ENCODE measurements at places on chromosomes 4 and X.

DNA sequence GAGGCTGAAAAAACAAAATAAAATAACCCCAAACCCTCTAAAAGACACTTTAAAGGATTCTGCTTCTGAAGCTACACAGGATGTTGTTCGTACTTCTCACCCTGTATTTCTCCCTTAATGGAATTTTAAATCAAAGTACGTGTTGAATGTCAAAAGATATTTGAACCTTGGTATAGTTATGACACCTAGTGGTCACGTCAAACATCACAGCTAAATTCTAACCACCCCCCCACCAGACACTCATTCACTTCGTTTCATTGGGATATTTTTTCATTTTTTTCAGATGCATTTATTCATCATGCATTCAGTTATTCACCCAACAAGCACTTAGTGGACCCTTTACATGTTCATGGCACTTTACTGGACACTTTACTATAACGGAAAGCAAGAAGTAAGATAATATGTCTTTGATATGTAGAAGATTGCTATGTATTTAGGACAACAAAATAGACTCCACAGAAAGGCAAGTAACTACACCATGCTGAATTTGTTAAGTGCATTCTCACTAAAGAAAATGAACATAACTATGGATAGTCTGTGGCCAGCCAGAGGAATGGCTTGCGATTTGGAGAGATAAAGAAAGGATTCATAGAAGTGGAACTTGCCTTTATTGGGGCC lies 62.5 kb upstream of the GPR174 start:
- DNase-seq: peak; percentile 29

DNA sequence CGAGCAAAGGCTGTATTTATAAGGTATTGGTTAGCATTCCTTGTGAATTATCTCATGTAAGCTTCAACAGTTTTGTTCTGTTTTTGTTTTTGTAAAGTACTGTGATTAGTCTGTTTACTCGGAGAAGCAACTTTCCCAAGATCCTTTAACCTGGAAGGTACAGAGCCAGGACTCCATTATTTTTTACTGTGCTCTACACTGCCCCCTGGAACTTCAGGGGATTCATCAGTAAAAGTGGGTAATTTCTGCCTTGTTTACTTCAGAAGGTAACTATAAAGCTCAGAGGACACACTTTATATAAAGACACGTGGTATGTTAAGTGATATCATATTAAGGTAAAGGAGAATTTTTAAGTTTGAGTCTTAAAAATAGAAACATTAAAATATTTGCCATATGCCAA lies 124.9 kb downstream of the IQCM start:
- no peak for DNase-seq

DNA sequence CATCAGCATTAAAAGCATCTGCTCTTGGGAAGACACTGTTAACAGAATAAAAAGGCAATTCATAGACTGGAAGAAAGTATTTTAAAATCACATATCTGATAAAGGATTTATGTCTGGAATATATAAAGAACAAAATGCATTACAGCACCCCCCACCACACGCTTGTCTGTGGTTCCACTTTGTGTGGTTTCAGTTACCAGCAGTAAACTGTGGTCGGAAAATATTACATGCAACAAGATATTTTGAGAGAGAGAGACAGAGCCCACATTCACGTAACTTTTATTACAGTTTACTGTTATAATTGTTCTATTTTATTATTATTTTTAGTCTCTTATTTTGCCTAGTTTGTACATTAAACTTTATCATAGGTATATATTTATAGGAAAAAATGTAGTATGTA lies 21.2 kb upstream of the PDE6B start:
- no peak for DNase-seq

- DNase-seq: no peak
Measured at GRCh38 chr4:186472948-186473347, 82.4 kb downstream of the MTNR1A start.

GRCh38 chrX:46770000-46770816 lies 11.3 kb upstream of the SLC9A7 start:
- no peak for DNase-seq

DNA sequence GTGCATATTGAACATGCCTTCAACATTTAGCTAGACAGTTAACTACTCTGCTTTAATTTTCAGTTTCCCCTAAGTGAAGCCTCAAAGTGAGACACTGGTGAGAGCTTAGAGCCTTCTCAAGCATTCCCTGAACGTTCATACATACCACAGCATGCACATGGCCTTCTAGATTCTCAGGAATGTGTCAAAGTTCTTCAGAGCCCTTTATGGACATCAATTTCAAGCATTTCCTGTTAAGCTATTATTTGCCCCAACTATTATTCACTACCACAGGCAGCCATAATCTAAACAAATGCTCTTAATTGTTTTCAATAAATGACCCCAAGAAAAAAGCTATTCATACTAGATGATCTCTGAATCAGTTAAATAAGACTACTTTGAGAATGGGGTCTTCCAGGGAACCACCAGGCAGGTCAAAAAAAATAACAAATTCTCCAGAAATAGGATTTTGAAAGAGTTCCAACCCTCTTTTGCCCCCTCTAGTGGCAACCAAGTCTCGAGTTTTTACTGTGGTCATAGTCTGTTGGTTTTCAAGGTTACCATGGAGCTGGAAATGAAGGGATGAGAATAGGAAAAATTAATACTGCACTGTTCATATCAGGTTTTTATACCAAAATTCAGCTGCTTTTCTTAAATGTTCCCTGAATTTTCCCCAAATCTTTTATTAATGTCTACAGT lies 235.4 kb downstream of the RAB28 start:
- no peak for DNase-seq

DNA sequence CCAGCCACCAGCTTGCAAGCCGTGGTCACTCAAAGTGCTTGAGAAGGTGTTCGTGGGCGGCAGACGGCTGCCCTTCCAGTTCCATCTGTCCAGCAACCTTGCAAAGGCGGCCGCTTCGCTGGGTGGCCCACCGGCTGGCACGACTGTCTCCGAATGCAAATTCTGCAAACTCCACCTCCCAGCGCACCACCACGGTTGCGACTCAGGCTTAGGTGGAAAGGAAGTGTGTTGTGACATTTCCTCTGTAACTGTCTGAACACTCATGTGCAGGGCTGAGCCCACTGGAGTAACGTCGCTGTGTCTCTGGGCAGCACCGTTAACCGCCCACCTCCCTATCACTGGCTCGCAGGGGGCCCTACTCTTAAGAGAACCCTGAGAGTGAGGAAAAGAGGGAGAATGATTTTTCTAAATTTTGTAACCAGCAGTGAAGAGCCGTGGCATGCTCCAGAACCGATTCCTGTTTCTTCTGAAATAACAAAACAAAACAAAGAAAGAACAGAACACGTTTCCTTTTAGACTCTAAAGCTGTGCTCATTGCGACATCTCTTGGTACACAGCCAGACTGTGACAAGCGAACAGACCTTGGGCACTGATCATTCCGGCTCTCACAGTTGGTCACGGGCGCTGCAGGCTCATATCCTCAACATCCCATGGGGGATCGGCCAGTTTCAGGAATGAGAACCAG lies at the start of gene P2RY8:
P2RY8 (minus strand) TSS at position 155 of the 685 bp plus-strand sequence. CDS start 70,627 bp downstream, outside the sequence.
- DNase-seq: peak; percentile 60

GRCh38 chr4:44016570-44017421 lies 431.8 kb downstream of the KCTD8 start:
- no peak for DNase-seq

- DNase-seq: no peak
Measured at GRCh38 chr4:90357117-90357710, 230.0 kb downstream of the CCSER1 start.

- DNase-seq: no peak
Measured at GRCh38 chr4:6019316-6020263, 1.4 kb upstream of the C4orf50 start.

- DNase-seq: no peak
Measured at GRCh38 chr4:127832585-127832984, 48.1 kb upstream of the PLK4 start.

DNA sequence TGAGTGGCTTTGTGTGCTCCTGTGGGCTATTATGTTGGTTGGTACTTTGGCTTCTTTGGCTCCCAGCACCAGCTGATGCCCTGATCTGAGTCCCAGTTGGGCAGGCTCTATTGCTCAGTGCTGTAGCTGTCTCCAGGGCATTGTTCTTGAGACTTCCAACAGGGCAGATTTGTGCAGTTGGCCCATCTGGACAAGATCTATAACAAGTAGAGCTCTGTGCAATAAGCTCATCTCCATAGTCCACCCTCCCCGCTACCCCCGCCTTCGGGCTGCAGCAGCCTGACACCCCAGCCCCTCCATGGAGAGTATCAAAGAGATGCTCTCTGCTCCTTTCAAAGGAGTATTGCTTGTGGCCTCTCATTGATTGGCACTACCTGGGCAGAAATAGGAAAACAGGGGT lies 5.8 kb upstream of the TMEM31 start:
- no peak for DNase-seq

GRCh38 chr4:89837993-89838390 lies 1.0 kb upstream of the SNCA start:
- no peak for DNase-seq

DNA sequence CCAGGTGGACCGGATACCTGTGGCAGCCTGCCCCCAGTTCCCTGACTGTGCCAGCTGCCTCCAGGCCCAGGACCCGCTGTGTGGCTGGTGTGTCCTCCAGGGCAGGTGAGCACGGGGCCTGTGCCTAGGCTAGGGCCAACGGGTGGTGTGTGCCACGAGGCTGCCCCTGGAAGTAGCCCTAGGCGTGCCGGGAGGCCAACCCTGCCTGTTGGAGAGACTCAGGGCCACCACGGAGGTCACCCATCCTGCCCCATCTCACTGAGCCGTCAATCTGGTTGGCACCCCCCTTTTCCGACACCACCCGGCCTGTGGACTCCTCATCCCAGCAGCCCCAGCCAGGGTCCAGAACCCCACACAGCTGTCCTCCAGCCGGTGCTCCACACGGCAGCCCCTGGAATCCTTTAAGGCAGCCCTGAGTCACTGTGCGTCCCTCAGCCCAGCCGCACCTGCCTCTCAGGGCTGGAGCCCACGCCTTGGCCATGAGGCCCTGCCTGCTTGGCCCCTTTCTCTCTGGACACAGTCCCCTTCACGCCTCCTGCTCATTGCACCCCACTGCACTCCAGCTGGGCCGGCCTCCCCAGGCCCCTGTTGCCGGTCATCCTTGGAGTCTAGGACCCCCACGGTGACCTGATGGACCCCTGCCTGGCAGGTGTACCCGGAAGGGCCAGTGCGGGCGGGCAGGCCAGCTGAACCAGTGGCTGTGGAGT lies 5.3 kb downstream of the PLXNB3 start:
- DNase-seq: no peak

DNA sequence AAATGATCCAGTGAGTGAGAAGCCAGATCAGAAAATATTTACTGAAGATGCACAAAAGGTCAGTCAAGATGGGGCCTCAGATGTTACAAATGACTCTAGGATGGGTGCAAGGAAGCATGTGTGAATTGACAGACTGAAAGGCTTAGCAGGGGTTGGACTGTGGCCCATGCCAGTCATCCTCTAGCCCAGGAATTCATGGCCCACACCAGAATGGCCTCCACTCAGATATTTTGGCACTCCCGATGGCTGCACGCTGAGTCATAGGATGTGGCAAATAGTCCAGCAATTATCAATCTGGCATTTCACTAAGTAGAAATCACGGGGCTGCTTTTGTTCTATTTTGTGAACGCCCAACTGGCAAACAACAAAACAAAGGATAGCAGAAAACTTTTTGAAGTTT lies 406.5 kb downstream of the IQCM start:
- no peak for DNase-seq

- DNase-seq: no peak
Measured at GRCh38 chr4:166078955-166079354, 205.9 kb downstream of the TLL1 start.

- DNase-seq: no peak
Measured at GRCh38 chr4:174210952-174211490, 72.4 kb downstream of the FBXO8 start.

- DNase-seq: no peak
Measured at GRCh38 chrX:134780908-134781307, 122.6 kb upstream of the PLAC1 start.

DNA sequence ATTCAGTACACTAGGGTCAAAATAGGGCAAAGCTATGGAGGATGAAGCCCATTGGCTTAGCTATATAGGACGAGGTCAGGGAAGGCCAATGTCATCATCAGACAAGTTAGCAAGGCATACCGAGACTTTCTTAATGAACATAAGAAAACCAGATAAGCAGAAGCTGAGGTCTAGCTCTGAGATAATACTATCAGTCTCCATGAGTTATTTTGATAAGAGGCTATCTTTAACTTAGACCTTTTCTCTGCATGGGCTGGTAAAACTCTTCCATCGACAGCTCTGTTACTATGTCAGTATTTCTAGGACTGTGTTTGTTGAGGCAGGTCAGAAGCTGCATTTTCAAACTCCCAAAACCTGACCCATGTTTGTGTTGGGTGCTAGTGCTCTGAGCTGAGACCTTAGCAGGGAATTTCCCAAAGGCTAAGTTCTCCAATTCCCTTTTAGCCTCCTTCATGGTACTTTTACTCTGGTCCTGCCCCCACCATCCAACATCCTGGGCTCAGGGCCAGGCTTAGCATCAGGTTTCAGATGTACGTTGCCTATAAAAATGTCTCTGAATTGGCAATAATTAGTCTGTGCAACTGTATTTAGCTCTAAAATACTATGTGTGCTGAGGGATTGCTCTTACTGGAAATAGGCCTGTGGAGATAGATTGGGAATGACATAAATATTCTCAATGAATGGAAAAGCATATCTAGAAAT lies 29.3 kb upstream of the LRAT start:
- no peak for DNase-seq

DNA sequence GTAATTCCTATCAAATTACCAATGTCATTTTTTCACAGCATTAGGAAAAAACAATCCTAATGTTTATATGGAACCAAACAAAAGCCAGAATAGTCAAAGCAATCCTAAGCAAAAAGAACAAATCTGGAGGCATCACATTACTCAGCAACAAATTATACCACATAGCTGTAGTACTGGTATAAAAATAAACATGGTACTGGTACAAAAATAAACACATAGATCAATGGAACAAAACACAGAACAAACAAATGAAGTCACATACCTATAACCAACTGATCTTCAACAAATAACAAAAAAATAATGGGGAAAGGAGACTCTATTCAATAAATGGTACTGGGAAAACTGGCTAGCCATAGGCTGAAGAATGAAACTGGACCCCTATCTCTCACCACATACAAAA lies 37.4 kb downstream of the PPA2 start:
- no peak for DNase-seq

GRCh38 chrX:45986971-45987370 lies 558.2 kb downstream of the ZNF674 start:
- no peak for DNase-seq

GRCh38 chrX:120753413-120754251 lies 122.0 kb downstream of the CT47B1 start:
- DNase-seq: peak; percentile 15

DNA sequence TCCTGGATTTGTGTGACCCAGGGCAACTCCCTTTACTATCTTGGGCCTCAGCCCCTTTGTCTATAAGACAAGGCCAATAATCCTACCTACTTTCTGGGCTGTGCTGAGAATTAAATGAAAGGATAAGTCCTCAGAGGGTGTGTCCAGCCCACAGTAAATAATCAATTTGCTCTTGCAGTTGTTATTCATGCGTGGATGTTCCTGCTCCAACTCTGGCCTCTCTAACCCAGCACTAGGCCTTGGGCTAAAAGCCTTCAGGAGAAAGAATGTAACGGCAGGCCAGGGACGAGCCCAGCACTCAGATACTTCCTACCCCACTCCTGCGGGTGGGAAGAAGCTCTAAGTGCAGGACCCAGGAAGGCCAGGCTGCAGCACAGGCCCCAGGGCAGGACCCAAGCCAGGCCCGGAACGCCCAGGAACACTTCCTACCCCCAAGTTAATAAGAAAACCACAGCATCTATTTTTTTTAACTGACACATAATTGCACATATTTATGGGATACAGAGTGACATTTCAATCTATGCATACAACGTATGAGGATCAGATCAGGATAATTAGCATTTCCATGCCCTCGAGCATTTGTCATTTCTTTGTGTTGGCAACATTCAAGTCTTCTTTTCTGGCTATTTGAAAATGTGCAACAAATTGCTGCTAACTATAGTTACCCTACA lies 179.6 kb upstream of the RBPJ start:
- DNase-seq: no peak
